ENCODE measurements at places on chromosomes 3 and 15.

GRCh38 chr3:66036586-66037148, 2.1 kb downstream of the MAGI1 start:
- peak; percentile 49 for DNase-seq

DNA sequence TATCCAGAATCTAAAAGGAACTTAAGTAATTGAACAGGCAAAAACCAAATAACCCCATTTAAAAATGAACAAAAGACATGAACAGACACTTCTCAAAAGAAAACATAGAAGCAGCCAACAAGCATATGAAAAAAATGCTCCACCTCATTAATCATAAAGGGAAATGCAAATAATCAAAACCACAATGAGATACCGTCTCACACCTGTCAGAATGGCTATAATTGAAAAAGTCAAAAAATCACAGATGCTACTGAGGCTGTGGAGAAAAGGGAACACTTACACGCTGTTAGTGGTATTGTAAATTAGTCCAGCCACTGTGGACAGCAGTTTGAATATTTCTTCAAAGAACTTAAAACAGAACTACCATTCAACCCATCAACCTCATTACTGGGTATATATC, 220.7 kb downstream of the MEX3B start:
- DNase-seq = no peak

- DNase-seq = no peak
Measured at GRCh38 chr15:63453186-63453905, 51.0 kb upstream of the USP3 start.

GRCh38 chr15:89315375-89315929, 19.2 kb downstream of the POLG start:
- no peak for DNase-seq

DNA sequence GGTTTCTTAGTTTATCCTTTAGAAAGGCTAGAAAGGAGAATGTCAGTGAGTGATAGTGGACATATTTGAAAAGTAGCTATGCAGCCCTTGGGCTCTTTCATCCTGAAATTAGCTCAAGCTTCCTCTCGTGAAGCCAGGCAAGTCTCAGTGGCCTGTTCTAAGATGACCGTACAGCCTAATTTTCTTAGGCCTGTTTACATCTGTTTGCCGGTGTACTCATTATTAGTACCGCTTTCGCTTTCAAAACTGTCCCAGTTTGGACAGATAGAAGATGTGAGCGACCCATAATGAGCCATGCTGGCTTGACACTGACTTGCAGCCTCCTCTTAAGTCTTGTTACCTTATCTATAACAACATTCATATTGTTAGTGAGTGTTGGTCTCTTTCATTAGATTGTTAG, 5.7 kb upstream of the ARL14 start:
- no peak for DNase-seq

DNA sequence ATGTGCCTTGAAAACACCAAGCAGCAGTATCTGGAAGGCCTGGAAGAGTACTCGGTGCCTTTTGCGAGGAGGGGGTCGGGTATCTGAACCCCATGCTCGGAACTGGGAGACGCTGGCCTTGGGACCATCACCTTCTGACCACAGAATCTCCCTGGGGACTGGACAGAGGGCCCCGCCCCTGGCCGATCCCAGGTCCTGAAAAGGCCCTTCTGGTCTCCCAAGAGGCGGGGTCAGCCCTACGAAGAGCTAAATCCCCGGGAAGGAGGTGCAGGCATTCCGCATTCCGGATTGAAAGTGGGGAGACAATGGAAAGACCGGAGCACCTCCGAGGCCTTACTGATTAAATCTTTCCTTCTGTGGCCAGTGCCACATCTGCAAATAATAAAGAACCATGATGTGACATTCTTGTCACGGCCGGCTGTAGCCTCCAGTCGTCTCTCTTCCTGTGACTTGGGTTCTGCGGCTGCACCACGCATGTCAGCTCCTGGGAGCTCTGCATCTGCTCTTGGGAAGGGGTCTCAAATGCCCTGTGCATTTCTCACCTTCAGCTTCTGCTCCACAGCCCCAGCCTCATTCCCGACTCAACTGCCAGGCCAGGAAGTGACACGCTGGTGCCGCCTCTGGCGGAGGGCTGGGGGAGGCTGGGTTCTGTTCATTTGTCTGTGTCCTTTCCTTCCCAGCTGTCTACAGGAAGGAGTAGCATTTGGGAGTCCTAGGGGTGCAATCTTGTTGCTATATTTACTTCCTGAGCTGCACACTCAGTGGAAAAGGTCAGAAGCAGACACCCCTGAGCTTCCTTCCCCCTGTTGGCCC, 173.5 kb downstream of the KLF13 start:
- DNase-seq = no peak

Data from fibroblast of skin of scalp (primary cell).